ENCODE measurements at places on chromosomes 6 and 20.

GRCh38 chr6:73675466-73676098 is 20.4 kb upstream of the CD109 start:
- DNase-seq, result peak; percentile 53

DNA sequence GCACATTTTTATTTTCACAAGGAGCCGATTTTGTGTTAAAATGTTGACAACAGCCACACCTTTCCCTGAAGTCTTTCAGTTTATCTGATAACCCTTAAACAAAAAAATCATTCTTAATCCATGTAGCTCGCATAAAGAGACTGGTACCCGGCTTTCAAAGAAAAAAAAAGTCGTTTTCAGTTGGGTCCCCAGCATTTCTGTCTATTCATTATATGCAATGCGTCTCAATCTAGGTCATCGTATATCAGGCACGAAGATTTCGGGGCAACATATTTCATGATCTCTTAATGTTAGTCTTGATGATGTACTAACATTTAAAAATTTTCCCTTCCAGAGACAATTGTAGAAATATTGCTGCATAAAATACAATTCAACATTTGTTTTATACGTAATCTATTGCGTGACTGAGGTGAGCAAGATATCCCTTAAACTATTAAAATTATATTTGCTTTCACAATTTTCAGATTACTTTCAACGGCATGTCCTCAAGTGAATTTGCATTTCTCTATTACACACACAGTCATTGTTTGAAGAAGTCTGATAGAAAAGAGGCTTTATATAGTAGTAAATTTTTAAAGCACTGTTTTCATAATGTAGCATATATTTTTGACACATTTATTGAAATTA is 2.9 kb upstream of the TUBB2B start:
- no peak for DNase-seq

- DNase-seq, result no peak
Measured at GRCh38 chr6:33609528-33609927, 11.6 kb upstream of the ITPR3 start.

- no peak for DNase-seq
Measured at GRCh38 chr6:151160929-151161757, 78.6 kb upstream of the AKAP12 start.

GRCh38 chr6:167832497-167833395 is 6.0 kb downstream of the AFDN start:
- no peak for DNase-seq
